ENCODE measurements at places on chromosomes 7 and 10.
A peak's percentile ranks its signal among the peaks of the same experiment; 100 is the strongest.

DNA sequence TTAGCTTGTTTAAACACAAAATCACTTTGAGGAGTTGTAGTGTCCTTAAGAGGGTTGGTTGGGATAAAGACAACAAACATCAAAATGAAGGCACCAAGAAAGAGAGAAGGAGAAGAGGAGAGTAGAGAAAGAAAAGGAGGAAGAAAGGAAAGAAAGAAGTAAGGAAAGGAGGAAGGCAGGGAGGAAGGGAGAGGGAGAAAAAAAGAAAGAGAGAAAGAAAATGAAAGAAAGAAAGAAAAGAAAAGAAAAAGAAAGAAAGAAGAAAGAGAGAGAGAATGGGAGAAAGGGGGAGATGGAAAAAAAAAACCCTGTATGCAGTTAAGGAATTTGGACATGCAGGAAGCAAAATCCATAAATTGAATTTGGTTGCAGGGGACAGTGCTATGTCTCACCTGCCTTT, 635.4 kb upstream of the FZD8 start:
- DNase-seq, result no peak

- DNase-seq, result no peak
Measured at GRCh38 chr7:20193242-20193777, 23.9 kb downstream of the MACC1 start.

DNA sequence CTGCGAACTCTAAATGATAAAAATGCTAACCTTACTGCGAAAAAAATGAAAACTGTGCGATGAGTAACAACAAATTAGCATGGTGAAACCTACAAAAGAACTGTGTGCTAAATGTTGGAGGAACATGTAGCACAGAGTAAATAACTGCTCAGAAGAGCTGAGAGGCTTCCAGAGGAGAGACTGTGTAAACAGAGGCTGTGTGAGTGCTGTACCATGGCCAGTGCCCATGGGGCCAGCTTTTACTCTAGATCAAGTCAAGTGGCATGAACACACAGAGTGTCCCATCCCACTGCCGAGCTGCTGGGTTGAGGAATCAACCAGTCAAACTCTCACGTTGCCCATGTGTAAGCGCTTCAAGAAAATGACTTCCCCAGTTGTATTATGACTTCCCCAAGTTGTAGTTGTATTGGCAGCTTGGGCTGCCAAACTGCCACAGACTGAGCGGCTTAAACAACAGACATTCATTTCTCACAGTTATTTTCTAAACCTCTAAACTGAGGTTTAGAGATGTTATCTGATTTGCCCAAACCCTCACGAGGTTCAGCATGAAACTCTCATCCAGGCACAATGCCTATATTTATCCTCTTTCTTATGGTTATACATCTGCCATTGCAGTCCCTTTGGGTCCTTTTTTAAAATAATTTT, 270.7 kb downstream of the ABCA13 start:
- DNase-seq, result no peak

DNA sequence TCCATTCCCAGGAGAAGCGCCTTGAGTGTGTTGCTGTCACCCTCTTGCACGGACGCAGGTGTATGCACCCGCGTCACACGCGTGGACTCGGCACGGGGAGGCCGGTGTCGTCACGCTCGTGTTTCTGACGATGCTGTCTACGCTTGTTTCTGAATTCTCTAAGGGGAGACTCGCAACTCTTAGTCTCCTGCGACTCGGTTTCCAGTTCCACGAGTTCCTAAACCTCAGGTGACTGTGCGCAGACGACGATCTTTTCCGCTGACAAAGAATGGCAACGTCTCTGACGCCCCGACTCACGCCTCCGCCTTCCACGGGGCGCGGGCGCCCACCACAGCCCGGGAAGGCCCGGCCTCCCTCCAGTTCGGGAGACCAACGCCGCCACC, 579 bp downstream of the IDI1 start:
- peak; percentile 47 for DNase-seq

DNA sequence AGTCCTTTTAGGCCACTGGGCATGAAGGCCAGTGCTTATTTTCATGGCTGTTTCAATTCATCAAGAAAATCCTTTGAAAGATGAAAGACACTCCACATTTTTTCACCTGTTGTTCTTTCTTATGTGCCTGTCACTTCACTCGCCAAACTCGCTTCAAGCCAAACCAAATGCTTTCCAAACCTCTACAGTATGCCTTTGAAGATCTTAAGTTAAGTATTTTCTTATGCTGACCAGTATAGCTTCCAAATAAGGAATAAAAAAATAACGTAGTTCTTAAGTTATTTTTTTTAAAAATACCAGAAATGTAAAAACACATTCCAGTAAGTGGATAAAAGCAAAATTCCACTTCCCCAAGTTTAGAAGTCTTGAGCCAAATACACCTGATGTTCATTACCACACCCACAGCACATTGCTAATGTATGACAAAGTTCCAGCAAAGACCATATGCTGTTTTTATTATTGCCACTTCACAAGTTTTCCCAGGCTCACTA, 186.1 kb downstream of the MTERF1 start:
- DNase-seq, result no peak

DNA sequence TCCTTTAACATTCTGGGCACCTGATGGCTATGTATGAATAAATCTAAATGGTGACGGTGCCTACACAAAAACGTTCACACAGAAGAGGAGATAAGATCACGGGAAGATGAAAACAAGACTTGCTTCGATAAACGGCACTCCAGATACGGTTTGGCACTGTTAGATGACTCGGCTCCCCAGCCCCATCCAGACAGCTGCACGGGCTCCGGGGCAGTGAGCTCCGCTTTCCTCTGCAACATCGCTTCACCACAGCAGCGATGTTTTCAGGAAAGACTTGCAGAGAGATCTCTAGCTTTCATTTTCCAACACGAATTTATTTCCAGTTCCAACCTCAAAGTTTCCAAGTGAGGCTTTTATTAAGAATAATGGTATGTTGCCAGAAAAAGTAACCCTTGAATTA, 132.1 kb downstream of the KLF6 start:
- DNase-seq, result no peak

DNA sequence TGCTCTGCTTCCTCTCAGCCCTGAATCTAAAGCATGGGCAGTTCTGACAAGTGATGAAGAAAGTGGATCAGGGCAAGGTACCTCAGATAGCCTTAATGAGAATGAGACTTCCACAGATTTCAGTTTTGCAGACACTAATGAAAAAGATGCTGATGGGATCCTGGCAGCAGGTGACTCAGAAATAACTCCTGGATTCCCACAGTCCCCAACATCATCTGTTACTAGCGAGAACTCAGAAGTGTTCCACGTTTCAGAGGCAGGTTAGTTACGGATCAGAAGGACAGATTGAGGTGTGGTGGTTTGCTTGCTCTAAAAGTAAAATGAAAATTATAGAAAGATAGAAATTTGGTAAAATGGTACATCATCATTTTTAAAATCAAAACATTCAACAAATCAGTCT, 130.4 kb downstream of the AASS start:
- DNase-seq, result no peak

GRCh38 chr7:91149341-91150246, 114.6 kb upstream of the FZD1 start:
- DNase-seq, result no peak

DNA sequence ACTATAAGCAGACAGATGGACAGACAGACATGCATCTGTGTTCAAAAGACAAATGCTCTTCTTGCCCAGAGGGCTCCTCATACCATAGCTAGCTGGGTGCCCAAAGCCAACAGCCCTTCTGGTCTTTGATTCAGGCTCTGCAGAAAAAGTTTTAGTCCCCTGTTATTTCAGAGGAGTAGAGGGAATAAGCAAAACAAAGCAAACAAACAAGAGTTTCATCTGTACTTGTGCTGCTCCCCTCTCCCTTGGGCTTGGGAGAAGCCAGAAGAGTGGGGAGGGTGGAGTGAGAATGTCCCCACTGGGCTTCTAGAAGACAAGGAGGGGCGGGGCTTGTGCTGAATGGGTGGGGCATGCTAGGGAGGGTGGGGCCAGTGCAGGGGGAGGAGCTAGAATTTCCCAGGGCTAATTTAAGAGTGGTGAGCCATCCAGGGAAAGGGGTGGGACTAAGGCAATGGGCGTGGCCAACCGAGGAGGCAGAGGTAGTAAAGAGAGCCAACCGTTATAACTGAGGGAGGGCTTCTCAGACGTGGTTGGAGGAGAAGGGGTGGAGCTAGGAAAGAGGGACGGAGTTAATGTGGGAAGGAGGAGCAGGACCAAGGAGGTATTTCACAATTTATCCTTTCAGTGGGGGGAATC, 101.2 kb upstream of the MGMT start:
- DNase-seq, result no peak

GRCh38 chr10:14389981-14390590, 59.4 kb upstream of the FRMD4A start:
- no peak for DNase-seq

DNA sequence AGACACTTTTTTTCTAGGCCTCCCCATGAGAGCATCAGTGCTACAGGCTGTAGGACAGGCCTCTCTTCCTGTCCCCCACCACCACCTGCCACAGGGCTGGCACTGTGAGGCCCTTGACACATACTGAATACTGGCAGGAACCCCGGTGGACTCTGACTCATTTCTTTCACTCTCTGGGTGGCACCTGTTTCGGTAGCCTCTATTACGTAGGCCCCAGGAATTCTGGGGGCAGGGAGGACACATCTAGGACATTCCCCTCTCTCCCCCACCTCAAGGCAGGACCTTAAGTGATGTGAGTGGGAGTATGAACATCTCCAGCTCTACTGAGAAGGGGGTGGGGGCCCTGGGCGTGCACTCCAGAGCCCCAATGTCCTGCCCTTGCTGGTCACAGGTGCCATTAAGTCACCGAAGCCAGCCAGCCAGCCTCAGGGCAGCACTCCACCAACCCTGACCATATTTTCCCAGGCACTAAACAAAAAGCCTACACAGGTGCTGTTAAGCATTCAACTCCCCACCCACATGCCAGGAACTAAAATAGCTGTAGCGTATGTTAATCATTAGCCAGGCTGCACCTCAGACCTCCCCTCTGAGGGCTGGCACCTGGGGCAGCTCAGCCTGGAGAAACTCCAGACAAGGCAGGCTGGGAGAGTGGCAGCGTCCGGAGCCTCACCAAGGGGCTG, 8.9 kb downstream of the ANXA11 start:
- DNase-seq, result peak; percentile 32

- DNase-seq, result no peak
Measured at GRCh38 chr7:63998549-63998948, at the start of gene ZNF722. ZNF722 (plus strand) TSS chr7:63998849; CDS start chr7:63998962, 113 bp downstream.

- DNase-seq, result peak; percentile 13
Measured at GRCh38 chr10:93542358-93542791, 24.1 kb upstream of the FFAR4 start.

DNA sequence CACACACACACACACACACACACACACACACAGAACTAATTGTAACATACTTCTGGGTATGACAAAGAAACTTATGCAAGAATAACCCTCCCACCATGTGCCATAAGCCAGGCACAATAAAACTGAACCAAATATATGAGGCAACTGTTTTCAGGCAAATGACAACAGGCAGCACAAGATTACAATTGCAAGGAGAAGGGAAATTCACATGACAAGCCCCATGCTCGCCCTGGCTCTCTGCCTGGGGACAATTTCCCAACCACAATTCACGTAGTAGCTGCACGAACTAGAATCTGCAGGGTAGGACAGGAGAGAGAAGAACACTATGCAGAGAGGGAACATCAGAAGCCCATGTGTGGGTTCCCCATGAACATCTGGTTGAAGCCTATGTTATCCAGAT, 143.3 kb downstream of the CALN1 start:
- no peak for DNase-seq

DNA sequence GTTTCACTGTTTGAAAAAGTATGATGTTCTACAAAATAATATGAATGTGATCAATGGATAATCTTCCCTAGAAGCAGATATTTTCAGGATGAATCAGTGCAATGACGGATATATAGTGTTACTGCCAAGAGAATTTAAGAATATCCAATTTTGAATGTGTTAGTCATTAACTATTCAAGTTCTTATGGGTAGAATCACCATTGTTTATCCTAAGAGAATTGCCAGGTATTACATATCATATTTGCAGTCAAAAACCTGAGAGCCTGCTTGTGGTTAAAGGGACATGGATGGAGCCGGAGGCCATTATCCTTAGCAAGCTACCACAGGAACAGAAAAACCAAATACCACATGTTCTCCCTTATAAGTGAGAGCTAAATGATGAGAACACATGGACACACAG, 26.9 kb downstream of the AHR start:
- DNase-seq, result no peak

DNA sequence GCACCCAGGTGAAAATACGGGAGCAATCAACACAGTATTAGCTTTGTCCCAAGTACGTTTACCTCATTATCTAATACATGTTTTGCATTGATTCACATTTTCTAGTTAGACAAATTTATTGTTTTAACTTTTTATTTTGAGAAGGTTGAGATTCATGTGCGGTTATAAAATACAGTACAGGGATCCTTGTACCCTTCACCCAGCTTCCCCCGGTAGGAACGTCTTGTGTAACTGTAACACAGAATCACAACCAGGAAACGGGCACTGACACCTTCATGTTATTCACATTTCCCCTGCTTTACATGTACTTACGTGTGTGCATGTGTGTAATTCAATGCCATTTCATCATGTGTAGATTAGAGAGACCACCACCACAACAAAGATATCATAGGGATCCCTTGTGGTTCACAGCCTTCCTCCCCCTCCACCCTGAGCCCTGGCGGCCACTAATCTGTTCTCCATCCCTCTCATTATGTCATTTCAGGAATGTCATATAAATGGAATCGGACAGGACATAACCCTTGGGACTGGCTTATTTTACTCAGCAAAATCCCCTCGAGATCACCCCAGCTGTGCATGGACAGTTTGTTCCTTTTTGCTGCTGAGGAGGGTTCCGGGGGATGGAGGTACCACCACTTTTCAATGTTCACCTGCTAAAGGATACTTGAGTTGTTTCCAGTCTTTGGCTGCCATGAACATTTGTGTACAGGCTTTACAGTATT, 46.5 kb upstream of the C10orf71 start:
- DNase-seq, result no peak

- DNase-seq, result peak; percentile 95
Measured at GRCh38 chr10:29007748-29008610, 280.9 kb upstream of the LYZL1 start.

GRCh38 chr7:3294432-3295100, 6.5 kb upstream of the SDK1 start:
- DNase-seq, result no peak

DNA sequence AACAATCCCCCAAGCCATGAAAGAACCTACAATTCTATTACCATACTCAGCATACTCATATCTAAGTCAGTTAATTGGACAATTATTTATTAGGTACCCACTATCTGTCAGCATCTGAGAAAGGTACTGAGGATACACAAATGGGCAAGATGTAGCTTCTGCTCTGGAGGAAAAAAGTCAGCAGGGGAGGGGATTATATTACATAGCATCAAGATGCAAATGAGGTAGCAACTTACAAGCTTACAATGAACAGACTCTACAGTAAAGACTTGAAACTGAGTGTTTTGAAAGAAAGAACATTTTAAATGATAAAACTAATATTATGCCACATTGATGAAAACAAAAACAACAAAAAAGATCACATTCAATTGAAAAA, 10.8 kb upstream of the CUBN start:
- no peak for DNase-seq

DNA sequence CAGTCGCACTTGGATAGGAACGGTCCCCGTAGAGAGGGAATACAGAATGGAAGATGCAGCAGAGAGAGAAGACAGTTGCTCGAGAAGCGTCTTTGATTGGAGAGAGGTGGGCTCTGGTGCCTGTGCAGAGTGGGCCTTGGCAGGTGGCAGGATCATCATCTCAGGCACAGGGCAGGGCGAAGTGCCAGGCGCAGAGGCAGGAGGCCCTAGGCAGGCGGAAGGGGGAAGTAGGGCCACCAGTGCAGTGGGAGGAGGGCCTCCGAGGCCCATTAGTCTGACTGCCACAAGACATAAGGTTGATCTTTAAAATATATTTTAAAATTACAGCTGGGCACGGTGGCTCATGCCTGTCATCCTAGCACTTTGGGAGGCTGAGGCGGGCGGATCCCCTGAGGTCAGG, 10.1 kb downstream of the CARD11 start:
- DNase-seq, result no peak
